ENCODE measurements at places on chromosomes 6 and 20. TPM values are rescaled to one million over a fixed set of nuclear protein-coding genes. Genes with fewer than 3 reads are reported as not detected.

GSTA4 gene
- total RNA-seq: 11.4 TPM

TREM1 gene
- 0.95 TPM for total RNA-seq

C2 gene
- 4.9 TPM for total RNA-seq

MAS1L gene
- total RNA-seq: not detected

DNA sequence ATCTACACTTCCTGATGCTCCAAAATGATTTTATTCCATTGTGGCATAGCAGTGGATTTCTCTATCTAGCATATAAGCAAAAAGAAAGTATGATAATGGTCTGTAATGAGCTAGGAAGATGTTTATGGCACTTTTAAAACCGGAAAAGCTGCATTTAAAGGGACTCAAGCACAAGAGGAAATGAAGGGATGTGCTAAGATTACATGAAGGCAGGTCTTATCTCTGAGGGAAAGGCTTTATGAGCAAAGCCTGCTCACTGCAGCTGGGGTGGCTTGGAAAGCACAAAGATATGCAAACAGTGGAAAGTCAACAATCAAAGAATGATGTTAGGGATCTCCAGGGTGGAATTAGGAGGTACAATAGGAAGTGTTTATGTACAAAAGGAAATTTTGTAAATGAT, 138.2 kb downstream of the TENT5A start:
- H3K4me1 ChIP-seq: no peaks in the 10 kb centered on the region
- no peak overlapping the region for H3K4me3 ChIP-seq
- no peaks in the 10 kb centered on the region for H3K36me3 ChIP-seq
- no peak for DNase-seq

- DNase-seq: no peak
- H3K4me3 ChIP-seq: no peak overlapping the region
- peaks cover 4% of the 10 kb centered on the region for H3K27me3 ChIP-seq
- no peaks in the 10 kb centered on the region for H3K4me1 ChIP-seq
Measured at GRCh38 chr20:51097351-51098120, 74.6 kb upstream of the KCNG1 start.

- H3K27ac ChIP-seq: no peak overlapping the region
- no peaks in the 10 kb centered on the region for H3K36me3 ChIP-seq
- H3K27me3 ChIP-seq: no peaks in the 10 kb centered on the region
Measured at GRCh38 chr6:12478921-12479320, 188.8 kb downstream of the EDN1 start.

GRCh38 chr6:819122-819521, 126.2 kb upstream of the EXOC2 start:
- no peak for DNase-seq
- no peak overlapping the region for H3K4me3 ChIP-seq
- H3K4me1 ChIP-seq: peaks cover 10% of the 10 kb centered on the region
- no peaks in the 10 kb centered on the region for H3K36me3 ChIP-seq

DNA sequence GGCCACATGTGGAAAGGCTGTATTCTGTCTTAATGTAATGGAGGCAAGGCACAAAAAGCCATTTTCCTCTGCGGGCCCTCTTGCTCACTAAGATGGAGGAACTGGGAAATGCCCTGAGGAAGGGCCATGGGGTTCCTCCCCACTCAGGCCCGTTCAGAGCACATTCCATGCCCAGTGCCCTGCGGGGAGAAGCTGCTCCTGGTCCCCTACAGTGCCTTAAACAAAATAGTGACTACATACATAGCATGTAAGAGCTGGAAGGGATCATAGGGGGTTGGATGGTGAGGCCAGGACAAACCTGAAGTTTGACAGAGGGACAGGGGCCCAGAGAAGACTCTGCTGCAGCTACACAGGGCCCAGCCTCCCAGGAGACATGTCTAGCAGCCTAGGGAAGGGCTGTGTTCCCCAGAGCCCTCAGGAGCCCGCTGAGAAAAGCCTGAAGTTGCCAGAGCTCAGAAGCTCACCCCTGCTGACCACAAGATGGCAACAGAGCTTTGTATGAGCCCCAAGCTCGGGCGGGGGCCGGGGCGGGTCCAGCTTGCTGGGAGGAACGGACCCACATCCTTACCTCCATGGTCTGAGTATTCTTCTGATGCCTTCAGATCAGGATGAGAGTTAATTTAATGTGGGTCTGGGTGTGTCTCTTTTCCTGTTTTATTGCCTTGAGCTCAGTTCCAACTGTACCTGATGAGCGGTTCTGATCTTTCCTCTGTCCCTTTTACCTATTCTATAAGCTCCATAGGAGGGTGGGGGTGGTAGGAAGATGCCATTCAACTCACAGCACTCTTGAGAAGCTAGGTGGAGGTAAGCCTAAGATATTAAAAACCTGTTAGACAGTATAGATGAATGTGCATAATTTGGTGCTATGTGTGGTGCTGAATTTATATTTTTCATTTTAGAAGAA, 242.9 kb downstream of the CDC5L start:
- no peaks in the 10 kb centered on the region for H3K4me1 ChIP-seq
- H3K4me3 ChIP-seq: no peak overlapping the region
- H3K36me3 ChIP-seq: no peaks in the 10 kb centered on the region

GRCh38 chr20:41143354-41143753, 6.0 kb downstream of the PLCG1 start:
- no peak for DNase-seq
- peaks cover 94% of the 10 kb centered on the region for H3K4me1 ChIP-seq
- H3K4me3 ChIP-seq: no peak overlapping the region
- no peaks in the 10 kb centered on the region for H3K36me3 ChIP-seq

- no peaks in the 10 kb centered on the region for H3K27me3 ChIP-seq
- H3K4me1 ChIP-seq: no peaks in the 10 kb centered on the region
- no peak overlapping the region for H3K27ac ChIP-seq
- H3K4me3 ChIP-seq: no peak overlapping the region
- H3K36me3 ChIP-seq: no peaks in the 10 kb centered on the region
Measured at GRCh38 chr6:24100024-24100769, 25.8 kb upstream of the NRSN1 start.

Measured in gastrocnemius medialis (tissue), 4 donors.